ENCODE measurements at places on chromosomes 7 and 10. TPM values are rescaled to one million over a fixed set of nuclear protein-coding genes. Genes with fewer than 3 reads are reported as not detected.

EMX2 gene
- total RNA-seq: not detected

TMUB1 gene
- 55.8 TPM for total RNA-seq

NRG3 gene
- not detected for total RNA-seq

ASZ1 gene
- total RNA-seq: not detected

CCDC126 gene
- total RNA-seq: 2.3 TPM

AKR1D1 gene
- not detected for total RNA-seq

EGR2 gene
- total RNA-seq: 0.26 TPM

SMARCD3 gene
- 10.5 TPM for total RNA-seq

FAS gene
- 31.9 TPM for total RNA-seq

MSS51 gene
- total RNA-seq: 0.62 TPM

COL28A1 gene
- 0.56 TPM for total RNA-seq

SCART1 gene
- total RNA-seq: 0.31 TPM

ARMC3 gene
- total RNA-seq: 0.66 TPM

COL1A2 gene
- total RNA-seq: not detected

ODAD2 gene
- not detected for total RNA-seq

MINDY4 gene
- total RNA-seq: 2.7 TPM

CDK14 gene
- 0.56 TPM for total RNA-seq

INMT gene
- not detected for total RNA-seq

PPP1R9A gene
- total RNA-seq: 3.3 TPM

CTAGE8 gene
- total RNA-seq: not detected

Data from A549 treated with ZK216348 at 1 μM for 4 hours (cell line).